Activated T-cell treated with anti-CD3 and anti-CD28 coated beads, Interleukin-2, amount 50 U/mL, for 1 hour (primary cell): ENCODE measurements at places on chromosomes 16 and 17.

DNA sequence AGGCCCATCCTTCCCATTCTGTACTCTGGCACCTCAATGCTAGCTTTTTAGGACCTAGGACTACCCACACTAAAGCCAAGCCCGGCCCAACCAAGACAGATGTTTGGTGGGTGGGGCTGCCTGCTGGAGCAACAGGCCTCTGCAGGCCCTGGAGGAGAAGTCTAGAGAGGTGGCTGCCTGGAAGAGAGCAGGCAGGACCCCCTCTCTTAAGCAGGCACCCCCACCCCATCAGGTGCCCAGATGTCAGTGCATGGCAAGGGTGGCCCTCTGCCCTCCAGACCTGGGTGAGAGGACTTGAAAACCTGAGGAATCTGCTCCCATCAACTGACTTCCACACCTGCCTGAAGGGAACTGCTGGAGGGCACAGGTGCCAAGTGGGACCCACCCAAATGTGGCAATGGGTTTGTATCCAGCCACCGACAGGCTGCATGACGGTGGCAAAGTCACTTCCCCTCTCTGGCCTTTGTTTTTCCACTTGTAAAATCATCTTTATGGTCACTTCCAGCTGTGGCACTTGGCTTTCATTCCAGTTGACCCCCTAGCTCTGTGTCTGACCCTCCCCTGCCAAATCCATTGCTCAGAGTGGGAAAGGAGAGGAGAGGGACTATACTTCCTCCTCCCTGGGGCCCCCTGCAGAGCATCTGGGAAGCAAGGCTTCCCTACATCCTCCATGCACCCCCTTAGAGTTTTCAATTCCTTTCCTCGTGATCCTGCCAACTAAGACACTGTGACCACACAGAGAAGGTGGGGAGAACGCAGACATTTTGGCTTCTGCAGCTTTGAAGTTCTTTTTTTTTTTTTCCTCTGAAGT lies 1.7 kb upstream of the STAT5A start:
- DNase-seq, result peak; percentile 26

DNA sequence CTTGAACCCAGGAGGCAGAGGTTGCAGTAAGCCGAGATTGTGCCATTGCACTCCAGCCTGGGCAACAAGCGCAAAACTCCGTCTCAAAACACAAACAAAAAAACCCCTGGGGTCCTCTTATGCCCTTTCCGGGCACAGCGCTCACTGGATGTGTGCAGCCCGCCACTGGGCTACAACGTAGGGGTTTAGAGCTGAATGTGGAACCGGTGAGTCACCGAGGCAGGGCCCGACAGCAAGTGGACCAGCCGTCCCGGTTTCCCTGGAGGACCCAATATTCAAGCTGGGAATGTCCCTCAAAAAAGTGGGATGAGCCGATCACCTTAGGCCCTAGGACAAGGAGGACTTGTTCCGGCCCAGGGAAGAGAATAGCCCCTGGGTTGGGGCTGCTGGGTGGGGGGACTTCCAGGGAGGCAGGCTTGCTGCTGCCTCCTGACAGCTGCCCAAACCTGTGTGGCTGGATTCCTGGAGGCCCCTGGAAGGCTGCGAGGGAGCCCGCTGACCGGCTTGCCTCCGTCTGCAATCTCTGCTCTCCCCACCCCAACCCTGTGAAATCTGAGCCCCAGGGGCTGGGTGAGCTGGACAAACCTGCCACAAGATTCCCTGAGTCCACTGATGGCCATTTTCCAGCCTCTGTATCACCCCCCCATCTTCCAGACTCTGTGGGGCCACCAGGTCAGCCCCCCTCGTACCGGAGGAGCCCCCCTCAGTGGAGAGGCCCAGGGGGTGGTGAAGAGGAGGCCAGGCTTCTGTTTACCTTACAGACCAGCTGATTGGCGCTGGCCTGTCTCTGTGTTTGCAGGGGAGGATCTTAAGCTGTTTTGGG lies 2.9 kb upstream of the CLDN9 start:
- no peak for DNase-seq

- DNase-seq, result no peak
These were observed 460 bp upstream of the SLC13A2 start for GRCh38 chr17:28472871-28473497.

DNA sequence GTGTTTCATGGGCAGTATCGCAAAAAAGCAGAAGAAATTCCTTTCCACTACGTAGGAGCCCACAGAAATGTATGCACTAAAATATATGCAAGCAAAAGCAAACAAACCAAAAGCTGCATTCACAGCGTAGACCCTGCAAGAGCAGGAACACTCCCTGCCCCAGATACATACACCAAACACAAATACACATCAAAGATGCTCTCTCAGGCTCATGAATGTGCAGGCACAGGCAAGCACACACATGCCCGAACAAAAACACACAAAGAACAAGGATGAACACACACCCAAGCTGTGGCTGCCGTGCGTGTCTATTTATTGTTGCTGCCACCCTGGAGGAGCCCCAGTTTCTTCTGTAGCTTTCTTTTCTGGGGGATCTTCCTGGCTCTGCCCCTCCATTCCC lies 1.7 kb downstream of the NUPR1 start:
- DNase-seq, result no peak

- DNase-seq, result no peak
These were observed 6.0 kb upstream of the GRIN2C start for GRCh38 chr17:74865504-74866197.

- DNase-seq, result no peak
These were observed 35.6 kb downstream of the HS3ST2 start for GRCh38 chr16:22849517-22849916.

DNA sequence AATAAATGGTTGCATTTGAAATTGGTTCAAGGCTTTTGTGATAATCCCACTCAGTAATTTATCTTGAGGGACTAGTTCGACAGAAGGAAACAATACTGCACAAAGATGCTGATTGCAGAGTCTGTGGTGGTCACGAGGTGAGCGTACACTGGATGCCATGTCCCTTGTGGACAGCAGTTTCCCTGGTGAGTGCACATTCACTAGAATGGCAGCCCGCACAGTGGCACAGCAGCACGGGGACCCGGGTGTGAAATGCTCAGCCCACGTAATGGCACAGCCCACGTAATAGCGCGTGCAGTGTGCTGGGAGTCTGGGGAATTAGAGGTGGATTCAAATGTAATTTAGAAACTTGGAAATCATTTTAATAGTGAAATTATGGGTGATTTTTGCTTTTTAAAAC lies 154.0 kb downstream of the LGALS9B start:
- no peak for DNase-seq

GRCh38 chr17:68750208-68750562 lies 149.0 kb upstream of the FAM20A start:
- DNase-seq, result no peak

DNA sequence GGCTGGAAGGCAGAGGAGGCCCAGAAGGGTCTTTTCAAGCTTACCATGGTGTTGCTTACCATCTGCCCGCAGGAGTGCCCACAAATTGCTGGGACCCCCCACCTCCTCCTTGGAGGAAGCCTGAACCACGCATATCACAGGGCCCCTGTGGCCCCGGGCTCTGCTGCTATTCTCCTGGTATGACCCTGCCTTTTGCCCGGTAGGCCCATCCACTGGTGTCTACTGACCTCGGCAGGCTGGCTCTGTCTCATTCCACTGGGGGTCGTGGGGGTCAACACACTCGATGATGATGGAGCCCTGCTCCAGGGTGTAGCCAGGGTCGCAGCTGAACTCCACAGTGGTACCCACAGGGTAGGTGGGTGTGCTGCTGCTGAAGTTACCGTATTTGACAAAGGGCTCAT lies 8.2 kb upstream of the PHF12 start:
- no peak for DNase-seq
